Hepatic stellate cell (primary cell): ENCODE measurements at places on chromosomes 4 and X.

GRCh38 chr4:80197601-80198440 is 518 bp downstream of the PRDM8 start:
- DNase-seq, result no peak

GRCh38 chr4:148881860-148882643 is 439.8 kb upstream of the NR3C2 start:
- DNase-seq, result no peak

- DNase-seq, result no peak
These were observed 123.9 kb upstream of the ACSL4 start for GRCh38 chrX:109856974-109857373.

DNA sequence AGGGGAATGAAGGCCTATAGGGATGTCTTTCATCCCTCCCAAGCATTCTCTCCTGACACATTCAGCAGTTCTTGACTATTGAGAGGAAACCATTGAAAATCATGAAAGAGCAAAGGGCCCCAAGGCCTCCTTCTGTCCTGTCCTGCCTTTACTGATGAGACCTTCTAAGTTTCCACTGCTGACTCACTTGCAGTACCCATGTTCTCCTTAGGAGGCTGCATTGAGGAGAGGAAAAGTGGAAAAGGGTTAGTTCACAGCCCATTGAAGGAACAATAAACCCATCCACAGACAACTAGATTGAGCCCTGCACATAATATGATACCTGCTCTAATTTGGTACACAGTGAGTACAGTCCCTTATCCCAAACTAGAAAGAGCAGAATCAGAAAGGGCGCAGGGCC is 115.1 kb upstream of the PNPLA4 start:
- DNase-seq, result no peak

- DNase-seq, result no peak
These were observed 13.2 kb downstream of the HTRA3 start for GRCh38 chr4:8282742-8283141.

GRCh38 chr4:159049780-159050375 is 53.0 kb upstream of the RAPGEF2 start:
- DNase-seq, result no peak

DNA sequence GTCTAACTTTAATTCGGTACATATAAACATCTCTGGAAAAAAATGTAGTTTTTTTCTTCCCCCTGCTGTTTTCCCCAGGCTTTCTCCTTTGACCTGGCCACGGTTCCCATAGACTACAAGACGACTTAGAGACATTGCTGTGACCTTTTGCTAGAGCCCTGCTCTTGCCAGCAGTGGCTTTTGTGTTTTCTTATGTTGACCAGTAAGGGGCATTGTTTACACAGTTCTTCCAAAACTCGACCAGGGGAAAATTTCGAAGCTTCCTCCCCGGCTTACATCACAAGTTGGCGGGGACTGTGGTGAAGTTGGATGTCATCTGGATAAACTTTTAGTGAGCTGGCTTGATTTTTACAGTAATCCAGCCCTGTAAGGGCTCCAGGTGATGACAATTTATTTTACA is 9.3 kb downstream of the CCDC160 start:
- DNase-seq, result no peak

- DNase-seq, result no peak
These were observed 50.1 kb upstream of the PHKA2 start for GRCh38 chrX:19034025-19034424.

- no peak for DNase-seq
These were observed 94.1 kb upstream of the BANK1 start for GRCh38 chr4:101696276-101697010.

DNA sequence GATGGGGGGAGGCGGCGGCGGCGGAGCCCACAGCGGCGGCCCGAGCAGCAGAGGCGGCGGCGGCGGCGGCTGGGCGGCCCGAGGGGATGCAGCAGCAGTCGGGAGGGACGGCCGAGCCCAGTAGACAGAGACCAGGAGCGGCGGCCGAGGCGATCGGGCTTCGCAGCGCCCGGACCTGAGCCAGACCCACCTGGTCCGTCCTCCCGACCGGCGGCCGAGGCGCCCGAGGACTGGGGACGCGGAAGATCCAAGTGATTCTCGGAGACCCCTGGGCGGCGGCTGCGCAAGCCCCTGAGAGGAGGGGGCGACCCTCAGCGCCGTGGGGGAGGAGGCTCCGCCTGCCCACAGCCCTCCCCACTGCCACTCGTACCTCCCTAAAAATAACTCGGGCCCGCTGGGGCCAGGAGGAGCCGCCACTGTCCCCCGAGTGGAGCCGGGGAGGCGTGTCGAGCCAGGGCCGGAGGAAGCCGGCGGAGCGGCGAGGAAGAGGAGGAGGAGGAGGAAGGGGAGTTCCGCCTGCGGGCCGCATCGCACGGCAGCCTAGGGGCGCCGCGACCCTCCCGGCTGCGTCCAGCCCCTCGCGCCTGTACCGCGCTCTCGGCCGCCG is 608 bp downstream of the RAPGEF2 start:
- DNase-seq, result peak; percentile 49

- DNase-seq, result peak; percentile 2
These were observed 729.3 kb upstream of the ACTRT1 start for GRCh38 chrX:128781506-128781905.

- DNase-seq, result no peak
These were observed 52.5 kb downstream of the TRPC5OS start for GRCh38 chrX:111928456-111928855.
